HFFc6 (cell line): ENCODE measurements at places on chromosomes 16 and 17. TPM values are rescaled to one million over a fixed set of nuclear protein-coding genes. Genes with fewer than 3 reads are reported as not detected.
A peak's percentile ranks its signal among the peaks of the same experiment; 100 is the strongest.

Gene KRT17
- 1.4 to 3.1 TPM (median 1.8 TPM) in 3 replicates for total RNA-seq

Gene EVPLL
- not detected in 3 replicates for total RNA-seq

DNA sequence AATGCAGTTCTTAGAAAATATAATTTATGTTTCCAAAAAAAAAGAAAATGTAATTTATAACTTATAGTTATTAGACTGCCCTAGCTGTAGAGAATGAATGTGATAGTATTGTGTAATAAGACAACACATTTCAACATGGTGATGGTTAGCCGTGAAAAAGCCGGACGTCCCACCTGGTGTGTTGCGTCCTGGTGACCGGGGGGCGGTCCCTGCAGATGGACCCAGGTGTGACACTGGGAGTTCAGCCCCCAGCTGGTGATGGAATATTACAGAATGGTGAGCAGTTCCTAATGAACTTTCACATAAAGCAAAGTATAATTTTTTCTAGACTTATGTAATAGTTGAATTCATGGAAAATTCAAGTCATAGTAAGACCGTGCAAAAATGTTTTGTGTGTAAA is 132.8 kb downstream of the LAT start:
- no peak for DNase-seq

GRCh38 chr17:27649929-27650328 is 18.9 kb downstream of the LGALS9 start:
- no peak for DNase-seq

DNA sequence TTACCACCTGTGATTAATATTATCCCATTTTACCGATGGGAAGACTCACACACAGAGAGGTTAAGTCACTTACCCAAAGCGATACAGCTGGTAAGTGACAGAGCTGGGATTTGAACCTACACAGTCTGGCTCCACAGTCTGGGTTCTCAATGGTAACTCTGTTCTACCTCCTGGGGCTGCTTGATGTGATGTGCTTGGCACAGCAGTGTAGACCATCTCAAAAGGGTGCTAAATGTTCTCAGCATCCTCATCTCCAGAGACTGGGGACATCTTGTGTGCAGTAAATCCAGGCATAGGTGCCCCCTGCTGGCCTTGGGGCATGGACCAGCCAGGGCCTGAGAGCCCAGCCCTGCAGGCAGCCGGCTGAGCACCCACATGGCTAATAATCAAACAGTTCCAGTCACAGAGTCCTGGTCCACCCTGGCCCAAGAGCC is 15.4 kb upstream of the KATNB1 start:
- DNase-seq, result peak; percentile 47

Gene BCL6B
- not detected in 3 replicates for total RNA-seq

Gene HSF4
- total RNA-seq, result 3.0 to 4.3 TPM (median 3.3 TPM) in 3 replicates

GRCh38 chr17:74163271-74163821 is 40.1 kb upstream of the RPL38 start:
- no peak for DNase-seq

Gene GPR179
- total RNA-seq, result 0.02 TPM in 1 of 3 replicates, not detected in the others

Gene FBXL19
- total RNA-seq, result 23.3 to 27.7 TPM (median 23.9 TPM) in 3 replicates

Gene MSI2
- 51.6 to 56.6 TPM (median 54.6 TPM) in 3 replicates for total RNA-seq

- peak; percentile 20 for DNase-seq
Measured at GRCh38 chr17:13114601-13115031, 96.8 kb upstream of the ELAC2 start.

Gene MYL11
- total RNA-seq, result not detected in 2 replicates

DNA sequence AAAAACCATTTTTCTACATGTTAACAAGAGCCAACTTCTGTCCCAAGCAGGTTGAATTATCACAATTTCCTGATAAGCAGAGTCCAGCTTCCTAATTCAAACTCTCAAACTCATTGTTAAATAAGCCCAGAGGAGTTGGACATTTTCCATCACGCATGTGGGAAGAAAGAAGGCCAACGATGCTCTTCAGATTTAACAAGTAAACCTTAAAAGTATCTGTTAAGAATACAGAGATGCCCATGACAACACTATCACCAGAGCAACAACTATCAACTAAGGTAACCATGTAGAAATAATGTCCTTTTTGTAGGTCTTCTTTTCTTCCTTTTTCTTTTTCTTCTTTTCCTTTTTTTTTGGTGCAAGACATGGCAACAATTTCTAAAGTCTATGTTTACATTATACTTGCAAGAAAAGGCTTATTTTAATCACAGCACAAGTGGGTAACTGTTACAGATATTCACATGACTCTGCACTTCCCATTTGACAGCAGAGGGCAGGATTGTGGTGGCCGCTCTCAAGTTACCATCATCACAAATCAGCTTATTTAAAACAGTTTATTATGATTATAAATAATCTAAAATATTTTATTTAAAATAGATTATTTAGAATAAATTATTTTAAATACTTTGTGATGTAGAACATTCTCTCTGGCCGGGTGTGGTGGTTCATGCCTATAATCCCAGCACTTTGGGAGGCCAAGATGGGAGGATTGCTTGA is 35.7 kb upstream of the DHRS7B start:
- no peak for DNase-seq

GRCh38 chr17:18025241-18025944 is 13.6 kb downstream of the ATPAF2 start:
- DNase-seq, result peak; percentile 77

Gene ATP6V0D1
- 102 and 119 TPM in 2 replicates for total RNA-seq

DNA sequence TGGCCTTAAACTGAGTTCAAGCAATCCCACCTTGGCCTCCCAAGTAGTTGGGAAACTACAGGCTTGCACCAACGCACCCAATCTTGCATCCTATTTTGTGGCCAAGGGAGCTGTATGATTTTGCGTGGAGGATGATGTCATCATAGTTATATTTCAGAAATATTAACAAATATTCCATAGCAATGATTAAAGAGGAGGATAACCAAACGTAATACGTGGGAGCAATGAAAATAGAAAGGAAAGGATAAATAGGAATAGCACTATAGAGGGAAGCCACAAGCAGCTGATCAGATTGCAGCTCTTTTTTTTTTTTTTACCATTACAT is 2.2 kb upstream of the YWHAE start:
- no peak for DNase-seq

Gene PRSS53
- total RNA-seq, result 1.1 to 2.0 TPM (median 1.2 TPM) in 3 replicates

DNA sequence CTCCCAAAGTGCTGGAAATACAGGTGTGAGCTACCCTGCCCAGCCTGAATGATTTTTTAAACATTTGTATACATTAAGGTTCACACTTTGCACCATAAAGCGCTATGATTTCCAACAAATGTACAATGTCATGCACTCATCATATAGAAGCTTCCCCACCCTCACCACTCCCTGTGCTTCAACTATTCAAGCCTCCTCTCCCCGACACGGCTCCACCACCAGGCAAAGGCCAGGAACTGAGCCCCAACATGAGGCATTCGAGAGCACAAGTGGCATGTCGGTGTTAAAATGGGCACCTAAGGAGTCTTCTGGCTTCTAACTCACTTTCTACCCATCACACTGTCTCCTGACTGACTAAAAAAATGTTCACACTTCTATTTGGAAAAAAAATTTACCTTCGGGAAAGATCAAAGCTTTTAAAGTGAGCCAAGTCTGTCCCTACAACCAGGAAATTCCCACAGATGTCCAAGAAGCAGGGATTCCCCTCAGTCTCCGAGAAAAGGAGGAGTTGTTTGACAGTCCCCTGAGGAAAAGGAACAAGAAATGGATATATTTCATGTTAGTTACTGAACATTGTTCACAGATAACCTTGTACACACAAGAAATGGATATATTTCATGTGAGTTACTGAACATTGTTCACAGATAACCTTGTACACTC is 37.7 kb downstream of the TMEM204 start:
- DNase-seq, result no peak
